ENCODE measurements at places on chromosomes 12 and 14.
A peak's percentile ranks its signal among the peaks of the same experiment; 100 is the strongest.

DNA sequence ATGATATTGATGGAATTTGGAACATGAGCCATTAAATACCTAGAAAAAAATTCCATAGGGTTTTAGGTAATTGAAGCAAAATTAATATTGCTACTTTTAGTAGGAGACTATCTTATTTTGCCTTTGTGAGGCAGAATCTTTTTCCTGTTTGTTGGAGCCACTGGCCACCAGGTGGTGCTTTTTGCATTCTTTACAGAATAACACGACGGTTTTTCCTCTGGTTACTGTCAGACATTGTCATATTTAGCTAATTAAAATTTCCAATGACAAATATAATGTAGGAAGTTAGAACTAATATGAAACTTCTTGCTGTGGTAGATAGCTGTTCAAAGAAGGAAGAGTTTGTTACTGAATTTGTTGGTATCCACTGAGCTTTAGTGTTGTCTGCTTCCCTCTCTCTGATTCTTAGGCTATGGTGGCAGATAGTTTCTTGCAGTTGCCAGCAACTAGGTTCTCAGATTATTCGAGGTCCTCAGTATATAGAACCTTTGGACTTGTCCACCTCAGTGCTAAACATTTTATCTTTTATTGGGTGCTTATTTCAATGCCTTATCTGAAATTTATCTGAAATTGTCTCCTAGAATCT is 25.7 kb downstream of the RAB21 start:
- DNase-seq, result peak; percentile 22

DNA sequence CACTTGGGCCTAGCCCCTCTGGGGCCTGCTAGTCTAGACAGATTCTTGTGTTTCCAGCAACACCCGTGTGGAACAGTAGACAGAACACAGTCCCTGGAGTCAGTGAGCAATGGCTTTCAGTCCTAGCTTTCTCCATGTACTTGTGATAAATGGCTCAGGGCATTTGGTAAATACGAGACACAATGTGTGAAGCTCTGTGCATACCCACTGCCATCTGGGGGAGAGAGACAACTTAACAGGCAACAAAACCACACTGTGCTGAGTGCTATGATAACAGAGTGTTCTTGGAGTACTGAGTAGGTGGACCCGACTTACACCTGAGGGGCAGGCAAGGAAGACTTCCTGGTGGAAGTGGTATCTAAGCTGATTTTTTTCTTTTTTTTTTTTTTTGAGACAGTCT is 86.3 kb upstream of the TBX3 start:
- no peak for DNase-seq

GRCh38 chr12:132622437-132623071 is 4.0 kb downstream of the P2RX2 start:
- peak; percentile 46 for DNase-seq

GRCh38 chr12:13537623-13538022 is 341.1 kb downstream of the EMP1 start:
- DNase-seq, result no peak

GRCh38 chr12:50924439-50925341 is 27.7 kb upstream of the HIGD1C start:
- peak; percentile 97 for DNase-seq

GRCh38 chr14:69999261-69999674 is 120.1 kb downstream of the SMOC1 start:
- no peak for DNase-seq

- DNase-seq, result no peak
Observed at GRCh38 chr12:107478881-107479280, 206.7 kb upstream of the PWP1 start.

DNA sequence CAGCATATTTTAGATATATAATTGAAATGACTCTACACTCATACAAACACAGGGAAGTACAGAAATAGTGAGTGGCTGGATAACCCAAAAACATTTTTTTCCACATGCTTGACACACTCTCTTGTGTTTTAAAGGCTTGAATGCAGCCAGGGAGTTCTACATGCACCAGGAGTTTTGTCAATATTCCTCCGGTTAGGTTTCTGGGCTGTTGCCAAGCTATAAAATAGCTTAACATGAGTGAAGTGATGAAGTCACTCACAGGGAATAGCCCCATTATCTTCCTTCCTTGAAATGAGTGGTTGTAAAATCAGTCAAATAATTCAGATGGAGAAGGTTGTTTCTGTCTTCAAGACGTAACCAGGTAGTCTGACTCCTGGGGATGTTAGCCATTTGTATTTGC is 582.7 kb downstream of the SLC6A15 start:
- DNase-seq, result no peak

DNA sequence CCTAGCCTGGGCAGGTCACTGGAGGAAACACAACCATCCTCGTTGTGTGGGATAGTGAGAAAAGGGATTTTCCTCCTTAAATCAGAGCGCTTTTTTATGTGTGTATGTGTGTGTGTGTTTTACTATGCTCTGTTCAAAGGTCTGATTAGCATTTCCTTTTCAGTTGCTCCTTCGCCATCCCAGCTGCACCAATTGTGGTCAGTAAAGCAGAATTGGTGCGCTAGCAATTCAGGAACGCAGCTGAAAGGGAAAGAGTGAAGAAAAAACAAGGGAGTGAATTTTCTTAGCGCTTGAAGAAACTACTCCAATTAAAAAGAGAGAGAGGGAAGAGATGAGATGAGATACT is 173.3 kb upstream of the PARP11 start:
- DNase-seq, result no peak

DNA sequence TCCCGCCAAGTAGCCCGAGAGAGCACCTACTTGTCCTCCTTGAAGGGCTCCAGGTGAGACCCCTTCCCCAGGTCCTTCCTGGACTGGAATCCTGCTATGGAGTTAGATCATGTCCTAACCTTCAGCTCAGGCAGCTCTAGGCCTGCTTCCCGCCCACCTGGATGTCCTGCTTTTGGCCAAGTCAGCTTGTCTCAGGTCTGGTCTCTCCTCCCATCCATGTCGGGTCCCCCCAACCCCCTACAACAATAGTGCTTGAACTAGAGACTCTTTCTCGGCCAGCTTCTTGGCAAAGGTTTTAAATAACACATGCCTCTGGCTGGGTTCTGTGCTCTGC is 3.6 kb downstream of the NAB2 start:
- no peak for DNase-seq

DNA sequence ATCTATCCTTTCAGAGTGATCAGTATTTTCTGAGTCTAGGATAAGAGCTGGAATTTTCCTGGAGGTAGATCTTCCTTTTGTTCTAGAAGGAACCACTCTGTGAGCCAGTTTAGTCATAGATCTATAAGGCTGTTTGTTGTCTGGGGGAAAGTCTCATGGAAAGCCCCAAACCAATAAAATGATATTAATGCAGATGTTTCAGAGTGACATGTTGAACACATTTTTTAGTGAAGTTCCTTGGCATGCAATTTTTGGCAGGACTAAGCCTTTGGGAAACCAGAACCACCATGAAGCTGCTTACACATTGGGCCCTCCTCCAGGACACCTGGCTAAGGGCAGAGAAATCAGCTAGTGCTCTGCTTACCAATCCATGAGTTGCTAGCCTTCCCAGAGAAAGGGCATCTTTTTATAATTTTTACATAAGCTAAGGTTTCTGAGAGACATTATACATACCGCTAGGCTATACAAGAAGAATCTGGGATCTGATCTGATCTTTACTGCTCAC is 101.5 kb upstream of the PCED1B start:
- DNase-seq, result no peak

- no peak for DNase-seq
Observed at GRCh38 chr12:101042211-101042610, 167.8 kb downstream of the SLC5A8 start.

- DNase-seq, result no peak
Observed at GRCh38 chr14:58598804-58599525, 38.8 kb upstream of the DACT1 start.

DNA sequence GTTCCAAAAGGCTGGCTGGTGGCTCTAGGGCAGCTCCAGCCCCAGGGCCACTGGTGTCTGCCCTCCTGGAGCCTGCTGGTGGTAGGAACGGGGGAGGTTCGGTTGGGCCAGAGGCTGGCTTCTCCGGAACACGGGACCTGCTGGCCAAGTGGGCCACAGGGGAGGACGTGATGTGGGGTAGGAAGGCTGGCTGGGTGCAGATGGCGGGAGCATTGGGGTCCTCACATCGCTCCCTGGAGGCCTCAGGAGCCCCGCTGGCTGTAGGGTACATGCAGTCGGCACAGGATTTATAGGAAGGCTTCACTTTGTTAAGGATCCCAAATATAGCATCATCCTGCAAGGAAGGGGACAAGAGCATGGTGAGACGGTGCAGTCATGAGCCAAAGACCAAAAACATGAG is 57.6 kb upstream of the CORO1C start:
- no peak for DNase-seq

DNA sequence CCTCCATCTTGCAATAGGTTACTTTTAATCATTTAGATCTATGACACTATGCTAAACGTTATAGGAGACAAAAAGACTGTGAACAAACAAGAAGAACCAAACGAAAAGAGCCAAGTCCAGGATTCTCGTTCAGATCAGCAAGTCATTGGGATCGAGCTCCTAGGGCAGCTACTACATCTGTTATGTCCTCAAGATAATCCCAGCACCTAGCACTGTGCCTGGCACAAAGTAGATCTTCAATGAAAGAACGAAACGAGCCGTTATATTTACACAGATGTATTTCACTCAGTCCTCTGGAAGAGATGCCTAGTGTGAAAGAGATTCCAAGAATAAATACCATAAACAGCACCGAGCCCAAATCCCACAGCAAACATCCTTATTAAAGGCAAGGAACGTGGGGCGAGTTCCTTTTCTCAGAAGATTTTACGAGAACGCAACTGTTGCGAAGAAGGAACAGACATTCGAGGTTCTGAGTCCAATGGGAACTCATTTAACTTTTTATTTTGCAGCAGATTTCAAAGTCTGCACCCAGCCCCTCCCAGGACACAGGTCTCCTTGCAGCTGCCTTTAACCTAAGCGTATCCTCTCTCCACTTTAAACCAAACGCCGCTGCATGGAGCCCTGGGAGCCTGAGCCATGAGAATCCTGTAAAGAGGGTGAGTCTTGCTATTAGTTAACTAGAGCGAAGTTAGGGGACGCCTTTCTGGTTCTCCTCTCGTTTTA is 544 bp upstream of the TDP1 start:
- no peak for DNase-seq

- no peak for DNase-seq
Observed at GRCh38 chr12:92210071-92210470, 64.4 kb upstream of the BTG1 start.

- DNase-seq, result peak; percentile 34
Observed at GRCh38 chr14:57486767-57487379, 6.8 kb downstream of the CCDC198 start.

DNA sequence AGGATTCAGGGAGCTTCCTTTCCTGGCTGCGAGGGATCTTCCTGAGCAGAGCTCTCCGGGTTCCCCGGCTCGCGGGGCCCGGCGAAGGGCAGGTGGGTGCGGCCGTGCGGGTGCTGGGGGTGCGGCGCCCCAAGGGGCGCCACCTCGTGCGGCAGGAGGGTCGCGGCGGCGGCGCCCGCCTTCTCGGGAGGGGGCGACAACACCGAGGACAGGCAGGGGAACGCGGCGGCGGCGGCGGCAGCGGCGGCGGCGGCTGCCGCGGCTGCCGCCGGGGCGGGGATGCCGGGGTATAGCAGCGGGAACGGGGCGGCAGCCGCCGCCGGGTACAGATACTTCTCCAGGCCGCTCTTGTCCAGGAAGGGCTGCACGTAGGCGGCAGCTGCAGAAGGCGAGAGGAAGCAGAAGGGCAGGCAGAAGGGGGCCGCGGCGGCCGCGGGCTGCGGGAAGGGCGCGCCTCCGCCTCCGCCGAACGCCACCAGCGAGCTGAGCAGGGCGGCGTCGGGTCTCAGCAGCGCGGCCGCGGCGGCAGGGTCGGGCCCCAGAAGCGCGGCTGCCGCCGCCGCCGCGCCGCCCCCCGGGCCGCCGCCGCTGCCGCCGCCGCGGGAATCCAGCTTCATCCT is 2.7 kb downstream of the BHLHE41 start:
- DNase-seq, result no peak

- DNase-seq, result peak; percentile 44
Observed at GRCh38 chr12:85076688-85077430, 40.7 kb downstream of the LRRIQ1 start.

DNA sequence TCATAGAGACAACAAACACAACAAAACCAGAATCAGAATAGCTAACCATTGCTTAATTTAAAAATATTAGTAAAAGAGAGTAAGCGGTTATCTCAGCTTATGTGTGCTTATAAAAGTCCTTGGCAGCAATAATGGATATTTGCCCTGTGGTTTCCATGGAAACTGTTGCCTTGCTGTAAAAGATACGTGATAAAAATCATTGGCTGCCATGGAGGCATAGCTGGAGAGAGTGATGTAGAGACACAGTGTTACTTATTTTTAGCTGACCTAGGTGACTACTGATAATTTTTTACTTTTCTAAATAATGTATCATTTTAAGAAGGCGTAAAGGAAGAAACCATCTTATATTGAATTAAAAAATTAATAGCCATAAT is 92.9 kb downstream of the ERC1 start:
- DNase-seq, result peak; percentile 10

GRCh38 chr12:101634724-101635123 is 40.0 kb downstream of the MYBPC1 start:
- no peak for DNase-seq

- no peak for DNase-seq
Observed at GRCh38 chr12:88141425-88141773, 489 bp downstream of the CEP290 start.

DNA sequence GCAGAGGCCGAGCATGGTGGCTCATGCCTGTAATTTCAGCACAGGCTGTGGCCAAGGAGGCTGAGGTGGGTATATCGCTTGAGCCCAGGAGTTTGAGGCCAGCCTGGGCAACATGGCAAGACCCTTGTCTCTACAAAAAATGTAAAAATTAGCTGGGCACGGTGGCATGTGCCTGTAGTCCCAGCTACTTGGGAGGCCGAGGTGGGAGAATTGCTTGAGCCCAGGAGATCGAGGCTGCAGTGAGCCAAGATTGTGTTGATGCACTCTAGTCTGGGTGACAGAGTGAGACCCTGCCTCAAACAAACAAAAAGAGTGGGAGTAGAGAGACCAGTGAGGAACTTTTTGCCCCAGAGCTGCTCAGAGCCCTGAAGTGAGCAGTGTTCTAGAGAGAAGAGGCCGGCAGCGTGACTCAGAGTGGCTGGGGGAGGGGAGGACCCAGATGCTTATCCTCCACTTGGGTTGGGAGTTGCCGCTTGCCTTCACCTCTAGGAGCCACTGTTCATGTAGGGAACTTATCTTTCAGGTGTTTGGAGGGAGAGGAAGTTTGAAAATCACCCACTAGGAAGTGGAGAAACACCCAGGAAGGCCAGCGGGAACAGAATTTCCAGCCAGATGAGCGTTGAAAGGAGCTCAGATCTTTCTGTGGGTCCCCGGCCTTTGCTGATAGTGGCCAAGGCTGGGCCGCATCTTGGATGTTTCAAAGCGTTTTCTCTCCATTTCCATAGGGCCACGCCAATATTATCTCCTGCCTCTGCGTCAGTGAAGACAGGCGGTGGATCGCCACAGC is 15.3 kb downstream of the CFAP251 start:
- DNase-seq, result no peak

Measured in muscle of back (tissue), 13 donors.